ENCODE measurements at places on chromosomes 5 and 9.

DNA sequence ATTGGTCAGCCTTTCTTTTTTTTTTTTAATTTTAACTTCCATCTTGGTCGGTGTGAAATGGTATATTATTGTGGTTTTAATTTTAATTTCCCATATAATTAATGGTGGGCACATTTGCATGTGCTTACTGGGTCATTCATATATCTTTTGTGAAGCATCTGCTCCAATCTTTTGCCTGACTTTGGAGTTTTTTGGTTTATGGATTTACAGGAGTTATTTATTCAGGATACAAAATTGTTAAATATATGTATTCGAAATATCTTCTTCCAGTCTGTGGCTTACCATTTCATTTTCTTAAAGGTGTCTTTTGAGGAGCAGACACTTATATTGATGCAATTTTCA lies 682 bp upstream of the RIGI start:
- DNase-seq: no peak

- no peak for DNase-seq
Measured at GRCh38 chr5:7852988-7853387, 2.1 kb upstream of the CFAP90 start.

- DNase-seq: no peak
Measured at GRCh38 chr9:17623965-17624364, 45.1 kb downstream of the SH3GL2 start.

DNA sequence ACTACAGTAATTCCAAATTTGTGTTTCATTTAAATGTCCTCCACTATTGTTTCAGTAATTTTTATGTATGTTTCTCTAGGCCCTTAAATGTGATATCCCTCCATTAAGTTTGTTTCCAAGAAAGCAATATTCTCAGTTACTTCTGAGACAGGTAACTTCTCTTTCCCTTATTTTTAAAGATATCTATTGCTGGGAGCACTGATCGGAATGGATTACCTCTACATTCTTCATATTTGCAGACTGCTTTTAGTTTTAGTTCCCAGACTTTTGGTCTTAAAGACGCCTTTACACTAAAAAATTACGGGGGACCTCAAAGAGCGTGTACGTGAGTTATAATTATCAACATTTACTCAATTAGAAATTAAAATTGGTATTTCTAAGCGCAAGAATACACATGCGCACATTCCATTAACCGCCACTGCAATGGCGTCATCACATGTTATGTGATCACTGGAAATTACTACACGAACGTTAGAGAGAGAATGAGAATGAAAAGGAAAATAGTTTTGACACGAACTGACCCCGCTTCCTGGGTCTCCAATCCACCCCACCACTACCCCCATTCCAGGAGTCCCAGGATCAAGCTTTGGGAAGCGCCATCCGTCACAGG lies 519 bp upstream of the RAD50 start:
- no peak for DNase-seq

DNA sequence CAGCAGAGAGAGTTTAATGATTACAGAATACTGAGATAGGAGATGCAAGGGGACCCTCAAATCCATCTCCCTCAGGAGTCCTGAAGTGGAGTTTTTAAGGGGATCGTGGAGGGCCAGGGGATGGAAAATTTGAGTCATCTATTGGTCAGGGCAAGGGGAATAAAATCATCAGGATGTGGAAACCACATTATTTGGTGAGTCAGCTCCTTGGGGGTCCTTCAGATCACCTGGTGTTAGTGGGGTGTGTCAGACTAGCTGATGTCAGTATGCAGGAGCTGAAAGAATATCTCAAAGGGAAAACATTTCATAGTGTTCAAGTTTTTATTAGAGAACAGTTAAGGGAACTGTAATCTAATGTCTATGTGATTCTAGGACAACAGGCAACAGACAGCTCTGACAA lies 183.0 kb upstream of the FTMT start:
- no peak for DNase-seq

DNA sequence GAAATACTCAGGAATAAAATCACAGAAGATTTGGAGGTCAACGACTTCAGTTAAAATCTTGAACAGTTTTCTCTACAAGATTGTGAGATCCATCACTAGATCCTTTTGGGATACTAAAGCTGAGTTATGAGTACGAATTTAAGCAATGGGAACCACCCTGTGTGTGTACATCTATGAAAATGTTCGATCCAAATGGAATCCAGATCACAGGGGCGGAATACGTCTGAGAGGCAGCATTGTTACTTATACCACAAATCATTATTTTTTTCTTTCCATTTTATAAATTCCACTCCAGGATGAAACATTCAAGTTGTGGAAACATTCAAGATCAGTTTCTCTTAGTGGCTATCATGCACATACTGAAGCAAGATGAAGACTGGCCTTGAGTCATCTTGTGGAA lies 239.3 kb upstream of the PAPPA start:
- no peak for DNase-seq

- DNase-seq: no peak
Measured at GRCh38 chr5:14153932-14154731, 11.0 kb downstream of the TRIO start.

All from Caco-2 (cell line).